ENCODE measurements at places on chromosomes 1 and 21. TPM values are rescaled to one million over a fixed set of nuclear protein-coding genes. Genes with fewer than 3 reads are reported as not detected.

GRCh38 chr1:14875524-14876509, 277.3 kb downstream of the KAZN start:
- no peak for DNase-seq

DNA sequence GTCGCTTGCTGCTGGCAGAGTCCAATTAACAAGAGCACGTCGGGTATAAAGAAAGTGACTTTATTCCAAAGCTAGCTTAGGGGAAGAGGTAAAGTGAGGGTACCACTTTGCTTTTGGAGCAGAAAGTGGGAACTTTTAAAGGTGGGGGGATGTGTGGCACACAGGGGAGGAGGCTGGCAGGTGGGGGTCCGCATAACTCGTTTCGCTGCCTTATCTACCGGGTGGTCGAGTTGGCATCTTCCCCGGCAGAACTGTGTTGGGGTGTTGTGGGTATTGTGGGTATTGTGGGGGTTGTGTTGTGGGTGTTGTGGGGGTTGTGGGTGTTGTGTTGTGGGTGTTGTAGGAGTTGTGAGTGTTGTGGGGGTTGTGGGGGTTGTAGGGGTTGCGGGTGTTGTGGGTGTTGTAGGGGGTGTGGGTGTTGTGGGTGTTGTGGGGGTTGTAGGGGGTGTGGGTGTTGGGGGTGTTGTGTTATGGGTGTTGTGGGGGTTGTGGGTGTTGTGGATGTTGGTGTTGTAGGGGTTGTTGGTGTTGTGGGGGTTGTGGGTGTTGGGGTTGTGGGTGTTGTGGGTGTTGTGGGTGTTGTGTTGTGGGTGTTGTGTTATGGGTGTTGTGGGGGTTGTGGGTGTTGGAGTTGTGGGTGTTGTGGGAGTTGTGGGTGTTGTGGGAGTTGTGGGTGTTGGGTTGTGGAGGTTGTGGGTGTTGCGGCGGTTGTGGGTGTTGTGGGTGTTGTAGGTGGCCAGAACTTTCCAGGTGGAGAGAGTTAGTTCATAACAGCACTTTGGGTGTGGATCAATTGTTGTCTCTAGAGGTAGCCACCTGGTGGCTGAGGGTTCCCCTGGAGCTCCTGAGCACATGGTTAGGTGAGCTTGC, 52.7 kb downstream of the AGPAT3 start:
- peak; percentile 48 for DNase-seq

DNA sequence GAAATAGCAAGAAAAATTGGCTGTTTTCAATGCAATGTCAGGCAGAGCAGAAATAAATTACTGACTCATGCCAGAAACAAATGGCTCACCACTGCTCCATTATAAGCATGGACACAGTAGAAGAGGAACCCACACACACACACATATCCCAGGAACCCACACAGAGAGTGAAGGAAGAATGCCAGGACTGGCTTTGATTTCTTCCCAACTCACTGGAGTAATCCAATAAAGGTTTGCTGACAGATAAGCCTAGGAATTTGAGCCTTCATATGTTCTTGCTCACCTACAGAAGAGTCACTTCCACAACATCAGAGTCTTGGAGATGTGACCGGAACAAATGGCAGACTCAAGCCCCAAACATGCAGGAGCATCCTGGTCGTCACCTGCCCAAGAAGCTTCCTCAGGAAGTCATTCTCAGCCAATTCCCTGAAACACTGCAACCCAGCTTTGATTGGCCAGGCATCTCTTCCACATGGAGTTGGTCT, 2.2 kb downstream of the SH3BP5L start:
- peak; percentile 28 for DNase-seq

DNA sequence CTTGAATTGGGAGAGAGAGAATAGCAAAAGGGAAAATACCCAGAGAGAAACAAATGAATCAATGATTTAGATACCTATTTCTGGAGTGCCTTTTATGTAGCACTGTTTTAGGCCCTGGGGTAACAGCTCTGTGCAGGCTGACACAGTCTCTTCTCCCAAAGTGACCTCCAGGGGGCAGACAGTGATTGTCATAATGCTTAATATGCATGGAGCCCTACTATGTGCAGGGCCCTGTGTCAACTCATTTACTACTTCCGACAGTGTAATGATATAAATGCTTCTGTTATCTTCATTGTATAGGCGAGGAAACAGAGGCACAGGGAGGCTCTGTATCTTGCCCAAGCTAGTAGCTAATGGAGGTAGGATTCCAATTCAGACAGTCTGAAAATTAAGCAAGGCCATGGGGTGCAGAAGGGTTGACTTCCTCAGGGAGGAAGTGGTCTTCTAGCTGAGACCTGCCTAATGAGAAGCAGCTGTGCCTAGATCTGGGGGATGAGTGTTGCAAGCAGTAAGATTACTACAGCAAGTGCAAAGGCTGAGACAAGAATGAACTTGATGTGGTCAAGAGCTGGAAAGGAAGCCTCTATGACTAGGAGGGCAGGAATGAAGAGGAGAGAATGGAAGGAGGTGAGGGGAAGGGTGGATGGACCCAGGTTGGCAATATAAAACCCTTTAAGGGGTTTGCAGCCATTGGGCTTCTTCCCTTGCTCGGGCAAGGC, 16.2 kb upstream of the SERINC2 start:
- peak; percentile 10 for DNase-seq

DNA sequence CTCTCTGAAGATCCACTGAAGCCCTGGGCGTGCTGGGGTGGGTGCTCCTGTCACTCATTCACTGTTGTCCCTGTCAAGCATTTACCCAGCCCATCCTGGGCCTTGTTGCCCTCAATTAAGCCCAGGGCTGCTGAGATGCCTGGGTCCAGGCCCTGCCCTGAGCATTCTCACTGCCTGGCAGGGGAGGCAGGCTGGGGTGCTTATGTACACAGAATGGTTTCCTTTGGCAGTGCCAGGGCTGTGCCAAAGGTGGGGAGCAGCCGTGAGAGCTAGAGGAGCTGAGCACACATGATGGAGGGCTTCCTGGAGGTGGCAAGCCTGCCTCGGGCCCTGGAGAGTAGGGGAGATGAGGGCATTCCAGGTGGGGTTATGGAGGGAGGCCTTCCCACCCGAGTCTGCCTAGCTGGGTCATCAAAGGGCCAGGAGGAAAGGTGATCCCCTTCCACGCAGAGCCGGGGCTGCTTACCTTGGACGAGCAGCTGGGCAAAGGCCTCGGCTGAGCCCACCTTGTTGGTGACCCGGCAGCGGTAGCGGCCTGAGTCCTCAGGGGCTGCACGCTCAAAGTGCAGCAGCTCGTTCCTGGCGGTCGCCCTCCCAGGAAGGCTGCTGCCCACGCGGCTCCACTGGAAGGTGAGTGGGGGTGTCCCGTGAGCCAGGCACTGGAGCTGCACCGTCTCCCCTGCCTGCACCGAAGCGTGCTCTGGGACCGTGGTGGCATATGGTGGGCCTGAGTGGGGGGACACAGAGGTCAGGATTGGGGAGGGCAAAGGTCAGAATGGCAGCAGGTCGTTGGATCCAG, 26.5 kb downstream of the LDLRAD2 start:
- no peak for DNase-seq

DNA sequence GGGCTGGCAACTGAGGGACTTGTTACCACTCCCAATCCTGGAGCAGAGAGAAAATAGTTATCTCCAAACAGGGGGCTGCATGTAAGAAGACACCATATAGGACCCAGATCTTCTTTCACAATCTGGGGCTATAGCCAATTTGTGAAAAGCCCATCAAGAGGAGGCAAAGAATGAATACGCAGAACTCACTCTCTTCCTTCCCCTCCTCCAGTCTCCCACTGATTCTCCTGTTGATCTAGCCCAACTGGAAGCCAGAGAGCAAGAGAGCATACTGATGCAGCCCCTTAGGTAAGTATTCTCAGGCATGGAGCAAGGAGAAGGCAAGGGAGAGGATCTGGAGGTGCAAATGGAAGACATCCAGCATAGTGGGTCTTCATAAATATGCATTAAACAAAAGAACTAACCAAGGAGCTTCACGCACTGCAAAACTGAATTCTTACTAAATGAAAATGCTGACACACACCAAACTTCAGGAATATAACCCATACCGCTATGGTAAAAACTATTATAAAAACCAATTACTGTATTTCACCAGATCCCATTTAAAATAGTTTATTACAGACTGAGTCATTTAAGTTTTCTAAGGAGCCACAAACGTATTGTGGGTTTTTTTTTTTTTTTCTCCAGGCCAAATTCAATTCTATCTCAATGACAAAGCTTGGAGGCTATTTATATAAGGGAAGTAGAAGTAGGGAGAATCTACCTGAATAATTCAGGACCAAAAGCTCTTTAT, 15.5 kb upstream of the HMGB4 start:
- DNase-seq, result no peak

DNA sequence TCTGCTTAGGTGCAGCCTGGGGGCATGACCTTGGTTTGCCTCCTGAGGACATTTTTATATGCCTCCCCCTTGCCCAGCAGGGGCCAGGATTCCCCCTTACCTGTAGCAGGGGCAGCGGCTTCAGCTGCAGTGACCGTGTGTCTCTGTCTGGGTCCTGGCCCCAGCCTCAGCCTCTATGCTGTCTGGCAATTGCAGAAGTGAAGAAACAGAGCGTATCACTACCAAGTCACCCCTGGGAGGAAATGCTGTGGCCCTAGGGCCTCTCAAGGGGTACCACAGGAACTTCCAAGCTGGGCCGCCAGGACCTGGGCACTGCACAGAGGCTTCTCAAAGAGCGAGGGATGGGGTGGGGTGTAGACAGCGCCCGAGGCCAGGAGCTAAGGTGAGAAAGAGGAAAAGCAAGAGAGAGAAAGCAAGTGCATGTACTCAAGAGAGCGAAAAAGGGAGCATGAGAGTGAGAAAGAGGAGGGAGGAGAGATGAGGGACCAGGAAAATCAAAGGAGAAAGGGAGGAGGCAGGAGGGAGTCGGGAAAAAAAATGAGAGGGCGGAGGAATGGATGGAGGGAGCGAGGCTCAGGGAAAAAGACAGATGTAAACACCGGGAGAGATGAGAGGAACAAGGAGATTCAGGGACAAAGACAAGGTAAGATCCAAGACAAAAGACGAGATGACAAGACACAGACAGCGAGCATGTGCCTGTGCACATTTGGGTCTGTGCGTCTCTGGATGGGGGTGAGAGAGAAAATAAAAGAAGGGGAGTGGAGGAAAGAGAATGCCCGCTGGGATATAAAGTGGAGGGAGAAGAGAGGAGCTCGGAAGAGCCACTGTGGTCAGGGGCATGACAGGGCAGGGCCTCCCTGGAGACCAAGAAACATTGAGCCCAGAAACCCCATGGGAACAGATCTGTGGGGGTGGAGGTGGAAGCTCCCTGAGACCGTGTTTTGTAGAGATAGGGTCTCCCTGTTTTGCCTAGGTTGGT, at the start of gene PTAFR:
Gene PTAFR, minus strand, starts transcription at position 199 of the 979 bp plus-strand sequence. CDS start 25,669 bp downstream, outside the sequence.
- no peak for DNase-seq

DNA sequence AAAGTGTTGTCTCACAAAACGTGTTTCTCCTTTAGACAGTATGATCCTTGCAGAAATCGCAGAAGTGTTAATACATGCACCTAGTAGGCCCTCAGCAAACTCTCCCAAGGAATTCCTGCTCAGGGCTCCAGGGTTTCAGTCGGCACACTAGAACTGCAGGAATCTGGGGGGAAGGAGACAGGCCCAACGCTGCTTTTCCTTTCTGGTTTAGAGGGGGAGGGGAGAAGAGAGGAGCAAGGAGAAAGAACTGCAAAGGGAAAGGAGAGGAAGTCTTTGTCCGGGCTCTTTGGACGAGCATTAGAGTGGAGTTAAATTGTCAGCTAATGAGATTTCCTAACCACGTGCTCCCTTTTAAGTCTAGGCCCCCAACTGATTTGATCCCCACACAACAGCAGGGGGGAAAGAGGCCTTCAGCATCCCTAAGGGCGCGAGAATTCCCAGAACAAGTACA, 103.7 kb upstream of the SOD1 start:
- no peak for DNase-seq

DNA sequence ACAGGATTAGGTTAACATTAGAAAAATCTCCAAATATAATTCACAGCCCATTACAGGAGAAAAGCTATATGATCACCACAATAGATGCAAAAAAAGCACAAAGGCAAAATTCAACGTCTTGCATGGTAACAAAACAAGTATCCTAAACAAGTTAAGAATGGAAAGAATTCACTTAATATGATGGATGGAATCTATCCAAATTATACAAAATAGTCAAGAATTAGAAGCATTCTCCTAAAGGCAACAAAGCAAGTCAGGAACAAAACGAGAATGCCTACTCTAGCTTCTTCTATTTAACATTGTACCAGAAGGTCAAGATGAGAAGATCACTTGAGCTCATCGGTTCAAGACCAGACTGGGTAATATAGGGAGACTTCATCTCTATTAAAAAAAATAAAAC, 442.8 kb downstream of the SETD4 start:
- DNase-seq, result no peak

DNA sequence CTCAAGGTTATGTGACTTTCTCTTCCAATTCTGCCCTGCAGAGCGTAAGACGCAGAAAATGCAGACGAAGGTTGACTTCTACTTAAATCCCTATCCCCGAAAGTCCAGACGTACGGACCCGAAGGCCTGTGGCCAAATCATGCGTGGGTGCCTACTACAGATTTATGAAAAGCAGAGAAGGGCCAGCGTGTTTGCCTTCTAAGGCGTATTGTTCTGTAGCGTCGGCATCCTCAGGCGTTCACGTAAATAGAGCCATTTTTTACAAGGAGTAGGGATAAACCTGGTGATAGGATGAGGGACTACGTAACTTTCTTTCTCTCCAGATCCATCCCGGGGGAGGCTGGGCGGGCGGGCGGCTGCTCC, 222 bp upstream of the GIPC2 start:
- DNase-seq, result no peak

- DNase-seq, result no peak
Measured at GRCh38 chr1:61300899-61301298, 218.5 kb downstream of the NFIA start.

- no peak for DNase-seq
Measured at GRCh38 chr1:224737353-224737727, 121.2 kb downstream of the CNIH3 start.

- DNase-seq, result no peak
Measured at GRCh38 chr1:91346824-91347223, 57.8 kb downstream of the HFM1 start.

The CLDN17 gene
- total RNA-seq, result not detected

GRCh38 chr21:18023157-18023556, 204.0 kb upstream of the C21orf91 start:
- DNase-seq, result no peak

- DNase-seq, result no peak
Measured at GRCh38 chr1:12566484-12567287, 51.3 kb downstream of the DHRS3 start.

DNA sequence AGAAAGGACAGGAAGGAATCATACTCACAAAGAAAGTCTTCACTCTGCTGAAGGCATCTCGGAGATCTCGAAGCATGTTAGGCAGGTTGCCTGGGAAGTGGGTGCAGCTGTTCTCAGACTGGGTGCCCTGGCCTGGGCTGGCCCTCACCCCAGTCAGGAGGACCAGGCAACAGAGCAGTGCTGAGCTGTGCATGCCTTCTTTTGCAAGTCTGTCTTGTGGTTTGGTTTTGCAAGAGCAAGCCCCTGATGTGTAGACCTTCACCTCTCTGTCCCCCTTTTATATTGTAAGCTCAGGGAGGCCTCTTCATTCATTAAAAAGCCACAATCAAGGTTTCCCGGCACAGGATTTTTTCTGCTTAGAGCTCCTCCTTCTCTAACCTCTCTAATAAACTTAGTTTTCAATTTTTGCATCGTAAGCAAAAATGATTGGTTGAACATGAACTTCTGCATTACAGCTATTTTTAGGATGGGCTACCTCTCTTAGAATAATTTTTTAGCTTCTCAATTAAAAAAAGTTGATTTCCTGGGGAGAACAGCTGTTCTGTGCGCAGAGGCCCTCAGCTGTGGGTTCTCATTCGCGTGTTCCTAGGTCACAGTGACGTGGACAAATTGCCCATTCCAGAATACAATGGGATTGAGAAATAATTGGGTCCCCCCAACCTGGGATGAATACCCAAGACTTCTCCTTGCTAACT, at the start of gene IL10:
Gene IL10, minus strand, starts transcription at position 252 of the 695 bp plus-strand sequence. Its CDS starts 59 bp downstream, at position 193.
- no peak for DNase-seq

Data from lung microvascular endothelial cell (primary cell).